ENCODE measurements at places on chromosomes 4 and X. TPM values are rescaled to one million over a fixed set of nuclear protein-coding genes. Genes with fewer than 3 reads are reported as not detected.

GRCh38 chr4:9898596-9899305 lies 117.3 kb downstream of the DRD5 start:
- DNase-seq: peak; percentile 32

DNA sequence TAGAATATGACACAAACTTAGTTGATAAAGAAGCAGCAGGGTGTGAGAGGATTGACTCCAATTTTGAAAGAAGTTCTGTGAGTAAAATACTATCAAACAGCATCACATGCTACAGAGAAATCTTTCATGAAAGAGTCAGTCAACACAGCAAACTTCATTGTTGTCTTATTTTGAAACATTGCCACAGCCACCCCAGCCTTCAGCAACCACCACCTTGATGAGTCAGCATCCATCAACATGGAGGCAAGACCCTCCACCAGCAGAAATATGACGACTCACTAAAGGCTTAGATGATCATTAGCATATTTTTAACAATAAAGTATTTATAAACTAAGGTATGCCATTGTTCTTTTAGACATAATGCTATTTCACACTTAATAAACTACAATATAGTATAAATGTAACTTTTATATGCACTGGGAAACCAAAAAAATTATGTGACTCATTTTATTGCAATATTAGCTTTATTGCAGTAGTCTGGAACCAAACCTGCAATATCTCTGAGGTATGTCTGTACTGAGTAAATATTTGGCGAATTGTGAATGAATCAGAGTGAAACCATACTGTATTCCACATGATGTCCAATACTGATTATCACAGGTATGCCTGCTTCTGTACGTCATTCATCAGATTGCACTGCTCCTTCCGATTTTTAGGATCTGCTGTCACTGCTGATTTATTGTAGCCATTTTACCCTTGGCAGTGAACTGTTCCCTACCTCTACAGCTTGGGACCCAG lies 11.6 kb downstream of the FRMPD4 start:
- DNase-seq: no peak

SRPX2 gene
- not detected for total RNA-seq

DNA sequence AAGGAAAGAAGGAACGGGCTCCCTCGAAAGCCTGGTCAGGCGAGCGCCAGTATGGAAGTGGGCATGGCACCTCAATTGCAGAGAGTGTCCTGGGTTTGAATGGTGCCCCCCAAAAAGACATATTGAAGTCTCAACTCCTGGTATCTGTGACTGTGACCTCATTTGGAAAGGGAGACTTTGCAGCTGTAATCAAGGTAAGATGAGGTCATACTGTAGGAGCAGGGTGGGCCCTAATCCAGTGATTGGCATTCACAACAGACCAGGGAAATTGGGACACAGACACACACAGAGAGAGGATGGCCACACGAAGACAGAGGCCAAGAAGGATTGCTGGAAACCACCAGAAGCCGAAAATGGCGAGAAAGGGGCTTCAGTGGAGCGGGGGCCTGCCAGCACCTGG lies 6.4 kb downstream of the ZFP92 start:
- no peak for DNase-seq

GRCh38 chr4:159944477-159944876 lies 841.6 kb downstream of the RAPGEF2 start:
- DNase-seq: no peak

COMMD8 gene
- total RNA-seq: 30.2 TPM

DNA sequence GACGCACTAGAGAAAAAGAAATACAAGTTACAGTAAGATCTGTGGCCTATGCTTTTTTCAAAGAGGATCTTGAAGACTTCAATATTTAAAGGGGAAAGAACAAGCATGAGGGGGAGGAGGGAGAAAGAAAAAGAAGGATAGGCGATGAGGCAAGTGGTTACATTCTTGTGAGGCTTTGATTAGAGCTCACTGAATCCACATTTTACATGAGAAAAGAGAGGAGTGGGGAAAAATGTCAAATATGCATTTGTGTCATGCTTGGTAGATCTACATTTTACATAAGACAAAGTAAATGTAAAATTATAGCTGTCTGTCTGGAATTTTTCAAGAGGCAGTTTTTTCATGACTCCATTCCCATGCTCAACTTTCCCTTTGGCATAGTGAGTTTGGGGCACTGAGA lies 965.9 kb downstream of the FSTL5 start:
- DNase-seq: no peak

IL1RAPL1 gene
- not detected for total RNA-seq

NDST3 gene
- not detected for total RNA-seq

ZDHHC15 gene
- not detected for total RNA-seq
